ENCODE measurements at places on chromosomes 6 and 20. TPM values are rescaled to one million over a fixed set of nuclear protein-coding genes. Genes with fewer than 3 reads are reported as not detected.

The NSFL1C gene
- 78.2 TPM for polyA plus RNA-seq

The HLA-DQA1 gene
- polyA plus RNA-seq: 53.1 TPM

The SYNJ2 gene
- polyA plus RNA-seq: 8.7 TPM

The TRIM31 gene
- not detected for polyA plus RNA-seq

The DYNLT2 gene
- 0.68 TPM for polyA plus RNA-seq

The WFDC2 gene
- not detected for polyA plus RNA-seq

The ADAT2 gene
- polyA plus RNA-seq: 0.66 TPM

The KIAA0408 gene
- not detected for polyA plus RNA-seq

The CLPSL2 gene
- not detected for polyA plus RNA-seq

The OPN5 gene
- not detected for polyA plus RNA-seq

The PAX1 gene
- not detected for polyA plus RNA-seq

The JPH2 gene
- polyA plus RNA-seq: not detected

The CCM2L gene
- not detected for polyA plus RNA-seq

The MAK gene
- polyA plus RNA-seq: 0.06 TPM

The ALDH5A1 gene
- polyA plus RNA-seq: 8.7 TPM

The RAET1G gene
- polyA plus RNA-seq: not detected

The HRH3 gene
- not detected for polyA plus RNA-seq

The POPDC3 gene
- not detected for polyA plus RNA-seq

The GJE1 gene
- polyA plus RNA-seq: not detected

The TLDC2 gene
- 0.55 TPM for polyA plus RNA-seq

The SNX21 gene
- 2.2 TPM for polyA plus RNA-seq
